ENCODE measurements at places on chromosomes 5 and 9.
A peak's percentile ranks its signal among the peaks of the same experiment; 100 is the strongest.

DNA sequence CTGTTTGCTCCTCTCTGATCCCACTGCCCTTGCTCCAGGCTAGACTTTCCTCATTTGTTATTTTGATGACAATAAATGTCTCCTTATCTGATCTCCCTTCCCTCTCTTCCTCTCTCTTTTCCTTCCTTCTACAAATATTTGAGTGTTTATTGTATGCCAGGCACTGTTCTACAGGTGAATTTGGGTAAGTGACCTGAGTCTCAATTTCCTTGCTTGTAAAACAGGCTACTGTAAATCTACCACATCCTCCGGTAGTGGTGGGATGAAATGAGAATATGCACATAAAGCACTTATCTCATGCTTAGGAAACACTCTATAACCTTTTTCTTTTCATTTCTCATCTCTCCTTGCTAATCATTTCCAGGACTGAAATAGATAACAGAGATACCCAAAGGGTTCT, 86.4 kb downstream of the HMHB1 start:
- DNase-seq = no peak

GRCh38 chr9:136389396-136389795, 10.6 kb downstream of the SNAPC4 start:
- DNase-seq = no peak

- DNase-seq = no peak
These were observed 79.7 kb upstream of the SPDL1 start for GRCh38 chr5:169503886-169504285.

DNA sequence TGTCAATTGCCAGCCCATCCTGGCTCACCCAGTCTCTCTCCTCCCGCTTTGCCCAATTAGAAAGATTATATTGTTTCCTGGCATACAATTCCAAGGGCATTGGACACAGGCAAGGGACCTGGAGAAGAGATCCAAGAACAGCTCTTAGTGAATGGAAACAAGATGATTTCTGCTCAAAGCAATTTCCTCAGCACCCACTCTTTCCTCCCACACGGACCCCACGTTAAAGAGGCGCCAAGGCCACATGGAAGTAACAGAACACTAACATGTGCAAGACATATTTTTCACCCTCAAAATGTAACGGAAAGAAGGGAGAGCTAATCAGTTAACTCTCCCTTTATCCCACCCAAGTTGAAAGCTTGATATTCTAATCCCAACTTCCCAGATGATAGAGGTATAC, 111.2 kb downstream of the LHFPL2 start:
- DNase-seq = no peak

GRCh38 chr5:28404363-28405071, 1366.1 kb upstream of the CDH9 start:
- DNase-seq = no peak

- no peak for DNase-seq
These were observed 15.0 kb downstream of the ARHGAP26 start for GRCh38 chr5:142785206-142785605.

DNA sequence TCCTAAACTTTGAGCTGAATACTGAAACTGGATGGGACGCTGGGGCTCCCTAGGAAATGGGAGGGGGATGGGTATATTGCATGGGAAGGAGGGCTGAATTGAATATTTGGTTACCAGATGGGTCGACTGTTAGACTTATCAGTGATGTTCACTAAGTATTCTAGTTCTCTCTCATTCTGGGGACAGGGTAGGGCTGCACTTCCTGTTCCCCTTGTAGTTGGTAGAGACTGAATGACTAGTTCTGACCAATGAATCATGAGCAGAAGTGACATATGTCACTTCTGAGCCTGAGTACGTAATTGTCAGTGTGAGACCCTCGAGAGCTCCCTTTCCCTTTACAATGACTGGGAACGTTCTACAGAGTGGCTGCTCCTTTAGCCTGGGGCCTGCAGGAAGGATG, 55.5 kb upstream of the DMRT1 start:
- DNase-seq = no peak

DNA sequence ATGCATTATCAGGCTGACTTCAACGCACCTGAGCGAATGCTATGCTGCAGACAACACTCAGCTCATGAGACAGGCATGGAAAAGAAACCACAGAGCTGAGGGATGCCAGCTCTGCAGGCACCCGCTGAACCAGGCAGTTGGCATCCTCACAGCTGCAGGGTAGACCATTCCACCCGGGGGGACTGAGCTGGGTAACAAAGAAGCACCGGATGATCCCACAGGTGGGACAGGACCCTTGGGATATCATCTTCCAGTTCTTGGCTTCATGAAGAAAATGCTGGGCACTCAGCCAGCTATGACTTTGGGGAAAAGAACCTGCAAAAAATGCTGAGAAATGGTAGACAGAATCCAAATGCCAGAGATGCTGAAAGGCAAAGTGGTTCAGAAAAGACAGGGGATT, 9.6 kb downstream of the EPB41L4B start:
- no peak for DNase-seq

GRCh38 chr5:149464796-149465489, 85.9 kb upstream of the IL17B start:
- DNase-seq = no peak

DNA sequence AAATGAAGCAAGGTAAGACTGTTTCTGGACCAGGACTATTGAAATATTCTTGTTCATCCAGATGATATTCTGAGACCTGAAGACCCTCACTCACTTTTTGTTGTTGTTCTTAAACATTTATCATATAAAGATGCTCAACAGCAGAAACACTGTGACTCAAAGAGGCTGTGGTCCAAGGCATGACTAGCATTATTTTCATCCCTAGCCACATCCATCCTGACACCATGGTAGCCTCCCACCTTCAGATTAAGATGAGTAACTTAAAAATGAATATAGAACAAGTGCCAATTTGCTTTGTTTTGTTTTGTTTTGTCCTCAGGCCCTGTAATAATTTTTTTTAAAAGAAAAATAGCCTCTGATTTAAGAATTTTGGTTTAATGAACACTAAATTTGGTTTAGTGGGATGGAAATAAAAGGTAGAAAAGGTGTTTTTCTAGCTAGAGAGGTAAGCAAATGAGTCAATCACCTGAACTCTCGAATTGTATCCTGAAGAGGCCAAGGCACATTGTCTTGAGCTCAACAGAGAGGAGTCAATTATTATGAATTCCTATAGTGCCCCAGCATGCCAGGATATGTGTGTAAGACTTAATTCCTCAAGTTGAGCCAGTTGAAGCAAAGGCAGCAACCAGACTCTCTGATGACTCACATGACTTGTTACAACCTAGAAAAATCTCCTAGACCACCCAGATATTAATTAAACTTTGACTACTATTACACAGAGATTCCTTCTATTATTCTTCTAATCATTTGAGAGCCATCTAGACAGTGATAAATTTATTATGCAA, 380.1 kb upstream of the TUSC1 start:
- DNase-seq = peak; percentile 31

DNA sequence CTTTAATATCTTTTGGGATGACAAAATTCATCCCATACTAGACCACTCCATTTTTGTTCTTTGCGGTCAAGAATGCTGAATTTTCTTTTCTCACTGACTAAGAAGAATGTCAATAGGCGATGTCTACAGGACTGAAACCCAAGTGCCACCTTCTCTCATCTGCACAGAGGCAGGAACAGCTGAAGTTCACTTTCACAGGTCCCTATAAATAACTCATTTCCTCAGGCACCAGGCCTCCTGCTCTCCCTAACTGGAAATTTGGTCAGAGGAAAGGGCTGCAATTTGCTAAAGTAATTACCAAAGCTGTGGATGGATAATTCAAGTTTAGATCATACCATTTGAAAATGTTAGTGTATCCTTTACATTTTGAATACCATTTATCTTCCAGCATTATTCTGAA, 142.9 kb downstream of the DIRAS2 start:
- DNase-seq = no peak

DNA sequence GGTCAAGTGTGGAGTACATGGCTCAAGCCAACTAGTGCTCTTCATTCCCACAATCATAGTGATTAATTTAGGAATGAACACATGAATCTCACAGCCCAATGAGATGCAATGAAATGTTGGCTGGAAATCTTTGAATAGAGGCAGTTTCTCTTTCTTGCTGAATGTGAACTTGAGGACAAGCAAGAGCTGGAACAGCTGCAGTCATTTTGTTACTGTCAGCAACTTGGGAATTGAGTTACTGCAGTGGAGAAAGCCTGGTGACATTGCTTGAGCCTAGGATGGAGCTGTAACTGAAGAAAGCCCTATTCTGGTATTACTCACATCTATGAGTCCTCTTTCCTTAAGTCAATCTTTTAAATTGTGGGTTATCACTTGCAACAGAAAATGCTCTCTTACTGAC, 62.3 kb downstream of the YIPF5 start:
- no peak for DNase-seq

- peak; percentile 85 for DNase-seq
These were observed 51.9 kb downstream of the NEK6 start for GRCh38 chr9:124309667-124310084.

GRCh38 chr5:139306197-139306596, 12.7 kb downstream of the MATR3 start:
- no peak for DNase-seq

DNA sequence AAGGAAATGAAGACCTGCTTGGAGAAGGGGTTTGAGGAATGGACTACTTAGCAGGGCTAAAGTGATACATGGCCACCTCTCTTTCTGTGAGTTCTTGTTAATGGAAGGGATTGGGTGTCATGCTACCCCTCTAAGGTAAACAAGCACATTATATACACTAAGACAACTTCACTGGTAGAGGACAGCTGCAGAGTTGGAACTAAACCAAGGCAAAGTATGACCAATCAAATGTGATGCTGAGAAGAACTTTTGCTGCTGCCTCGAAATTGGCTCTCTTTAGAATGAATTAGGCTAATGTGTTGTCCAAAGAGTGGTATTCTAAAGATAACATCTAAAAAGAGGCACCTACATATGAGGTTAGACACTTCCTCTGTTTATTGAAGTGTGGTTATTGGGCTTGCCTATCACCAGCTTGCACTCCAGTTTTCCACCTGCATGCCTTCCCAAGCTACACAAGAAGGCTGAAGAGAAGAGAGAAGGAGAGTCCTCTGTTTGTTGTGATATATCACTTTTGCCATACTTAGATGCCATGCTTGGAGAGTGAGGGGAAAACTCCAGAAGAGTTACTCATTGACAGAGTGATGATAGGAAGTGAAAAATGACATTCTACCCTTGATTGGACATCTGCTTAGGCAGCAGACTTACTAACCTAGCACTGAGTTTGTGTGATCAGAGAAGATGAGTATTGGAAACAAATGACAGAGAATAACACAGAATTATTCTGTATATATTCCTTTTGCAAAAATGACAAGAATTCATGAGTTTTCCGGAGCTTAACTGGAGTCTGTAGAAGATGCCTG, 536.1 kb downstream of the ZNF608 start:
- no peak for DNase-seq

DNA sequence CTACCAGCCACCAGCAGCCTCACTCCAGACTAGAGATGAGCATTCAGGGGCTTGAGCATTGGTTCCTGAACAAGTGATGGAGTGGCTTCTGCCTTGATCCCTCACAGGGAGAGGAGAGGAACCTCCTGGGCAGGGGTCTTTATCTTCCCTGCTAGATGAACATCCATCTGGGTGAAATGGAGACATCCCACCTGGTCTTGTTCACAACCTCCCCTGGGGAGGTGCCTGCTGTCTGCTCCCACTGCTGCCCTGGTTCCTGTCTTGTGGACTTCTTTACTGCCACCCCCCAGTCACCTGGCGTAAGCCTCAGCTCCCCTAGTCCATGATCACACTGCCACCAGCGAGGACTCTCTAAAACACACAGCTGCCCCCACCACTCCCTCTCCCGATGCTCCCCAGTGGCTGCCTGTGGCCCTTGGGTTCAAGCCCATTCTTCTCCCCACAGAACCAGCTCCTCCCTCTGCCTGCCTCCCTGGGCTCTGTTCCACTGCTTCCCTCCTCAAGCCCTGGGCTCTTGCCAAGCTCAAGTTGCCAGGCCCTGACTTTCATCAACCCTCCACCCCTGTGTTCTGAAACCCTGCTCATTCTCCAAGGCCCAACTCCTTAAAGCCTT, 51.5 kb downstream of the COL15A1 start:
- DNase-seq = no peak

- DNase-seq = no peak
These were observed 43.8 kb downstream of the HABP4 start for GRCh38 chr9:96493757-96494156.

GRCh38 chr9:107274096-107274495, 9.0 kb upstream of the RAD23B start:
- DNase-seq = no peak

DNA sequence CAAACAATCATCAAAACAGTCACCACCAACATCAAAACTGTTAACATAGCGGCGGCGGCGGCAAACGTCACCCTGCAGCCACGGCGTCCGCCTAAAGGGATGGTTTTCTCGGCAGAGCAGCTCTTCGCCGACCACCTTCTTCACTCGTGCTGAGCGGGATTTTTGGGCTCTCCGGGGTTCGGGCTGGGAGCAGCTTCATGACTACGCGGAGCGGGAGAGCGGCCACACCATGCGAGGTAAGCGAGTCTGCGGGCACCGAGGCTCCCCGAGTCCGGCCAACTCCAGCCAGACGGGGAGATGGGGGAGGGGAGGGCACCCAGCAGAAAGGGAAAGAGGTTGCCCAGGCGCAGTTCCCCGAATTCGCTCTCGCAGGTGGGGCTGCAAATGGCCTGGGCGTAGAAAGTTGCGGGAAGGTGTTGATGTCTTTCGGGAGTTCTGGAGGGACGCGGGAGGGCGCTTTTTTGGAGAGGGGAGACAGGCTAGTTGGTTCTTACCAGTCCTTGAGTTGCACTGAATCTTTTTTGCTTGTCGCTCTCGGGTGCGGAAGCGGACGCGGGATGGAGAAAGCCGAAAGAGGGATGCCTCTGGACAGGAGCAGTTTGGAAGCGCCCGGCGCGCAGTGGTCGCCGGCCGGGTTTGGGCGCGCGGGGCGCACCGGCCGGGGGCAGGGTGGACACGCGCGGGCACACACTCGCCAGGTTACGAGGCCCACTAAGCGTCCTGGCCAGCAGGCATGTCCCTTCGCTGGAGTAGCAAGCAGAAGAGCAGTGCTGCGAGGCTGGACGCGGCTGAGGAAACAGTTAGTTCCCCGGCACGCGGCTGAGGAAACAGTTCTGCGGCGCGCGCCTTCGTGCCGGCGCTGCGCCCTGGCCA, 849 bp downstream of the RORB start:
- DNase-seq = no peak

GRCh38 chr5:125014202-125014601, 267.8 kb upstream of the ZNF608 start:
- DNase-seq = no peak

- DNase-seq = no peak
These were observed 102.1 kb downstream of the LURAP1L start for GRCh38 chr9:12876872-12877271.

DNA sequence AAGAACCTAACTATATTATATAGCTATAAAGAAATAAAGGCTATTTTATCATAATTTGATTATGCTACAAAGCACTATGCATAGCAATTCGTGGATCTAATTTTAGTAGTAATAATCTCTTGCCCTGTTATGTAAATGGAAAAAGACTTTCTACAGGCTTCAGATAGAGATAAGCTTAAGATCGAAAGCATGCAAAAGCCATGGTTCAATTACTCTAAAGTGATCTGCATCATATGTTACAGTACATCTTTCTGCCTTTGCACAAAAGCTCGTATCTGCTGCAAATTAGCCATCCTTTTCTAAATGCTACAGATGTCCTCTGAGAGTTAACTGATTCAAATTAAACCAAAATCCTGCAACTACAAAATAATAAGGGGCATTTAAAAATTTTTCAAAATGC, 234.8 kb upstream of the TMEM161B start:
- no peak for DNase-seq

Measured in AG04449 (cell line).